ENCODE measurements at places on chromosomes 11 and 22.

- H3K27me3 ChIP-seq: no peaks in the 10 kb centered on the region
- DNase-seq: no peak
- H3K36me3 ChIP-seq: no peaks in the 10 kb centered on the region
- no peak overlapping the region for H3K27ac ChIP-seq
These were observed 88.5 kb downstream of the TRIM44 start for GRCh38 chr11:35750981-35751663.

DNA sequence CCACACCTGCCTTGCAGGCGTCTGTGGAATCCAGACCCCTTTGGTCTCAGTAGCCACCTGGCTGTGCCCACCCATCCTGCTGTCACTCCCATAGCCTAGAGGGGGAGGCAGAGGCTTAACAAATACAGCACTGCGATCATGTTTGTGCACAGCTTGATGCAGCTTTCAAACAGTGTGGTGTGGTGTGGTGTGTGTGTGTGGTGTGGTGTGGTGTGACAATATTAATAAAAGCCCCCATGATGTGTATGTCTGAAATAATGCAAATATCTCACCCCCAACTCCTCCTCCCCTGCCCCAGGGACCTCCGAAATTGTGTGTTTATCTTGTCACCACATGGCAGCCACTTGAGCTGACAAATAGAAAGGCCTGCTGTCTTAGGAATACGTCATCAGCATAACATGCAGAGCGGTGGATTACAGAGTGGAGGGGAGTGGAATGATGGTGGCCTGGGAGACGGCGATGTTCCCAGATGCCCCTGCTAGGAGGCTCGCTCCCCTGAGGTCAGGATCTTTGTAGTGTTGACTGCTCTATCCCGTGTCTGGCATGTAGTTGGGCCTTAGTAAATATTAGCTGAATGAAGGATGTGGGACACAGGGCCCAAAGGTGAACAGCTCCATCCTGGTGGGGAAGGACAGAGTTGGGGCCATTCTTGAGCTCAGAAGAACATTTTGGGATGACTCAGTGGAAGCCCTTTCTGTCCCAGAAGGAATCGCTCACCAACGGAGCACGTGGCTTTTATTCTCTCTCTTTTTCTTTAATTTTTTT lies 2.8 kb downstream of the PDXP start:
- no peak overlapping the region for H3K27ac ChIP-seq
- H3K36me3 ChIP-seq: no peaks in the 10 kb centered on the region
- peaks cover 4% of the 10 kb centered on the region for H3K4me1 ChIP-seq
- H3K4me3 ChIP-seq: no peak overlapping the region
- peak; percentile 72 for DNase-seq

DNA sequence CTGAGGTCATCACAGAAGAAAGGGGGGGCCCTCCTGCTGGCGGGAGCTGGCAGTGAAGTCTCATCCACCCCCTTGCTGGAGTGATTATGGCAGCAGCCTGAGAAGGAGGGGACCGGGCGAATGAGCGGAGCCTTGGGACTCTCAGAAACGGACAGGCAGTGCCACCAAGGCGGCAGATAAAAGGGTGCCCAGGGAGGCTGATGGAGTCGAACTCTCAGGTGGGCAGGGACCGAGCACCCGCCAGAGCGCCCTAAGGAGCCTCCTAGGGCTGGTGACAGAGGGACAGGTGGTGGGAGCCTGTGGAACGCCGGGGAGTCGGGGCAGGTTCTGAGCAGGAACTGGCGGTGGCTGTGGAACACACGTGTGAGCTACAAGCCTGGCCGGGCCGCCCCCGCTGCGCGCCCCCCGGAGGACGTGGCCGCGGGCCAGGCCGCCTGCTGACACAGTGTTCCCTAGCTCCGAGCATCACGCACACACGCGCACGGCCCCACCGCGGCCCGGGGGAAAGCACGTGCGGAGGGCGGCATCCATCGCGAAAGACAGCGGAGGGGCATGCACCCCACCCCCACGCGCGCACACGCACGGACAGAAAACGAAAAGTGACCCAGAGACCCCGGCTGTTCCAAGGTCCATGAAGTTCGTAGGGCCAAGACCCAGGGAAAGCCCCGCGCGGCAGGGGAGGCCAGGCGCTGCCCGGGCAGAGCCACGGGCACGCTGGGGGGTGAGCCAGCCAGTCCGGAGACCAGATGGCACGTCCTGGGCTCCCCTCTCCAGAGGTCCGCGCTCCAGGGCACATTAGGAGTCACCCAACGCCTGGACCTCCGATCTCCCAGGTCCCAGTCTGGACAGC lies 1.0 kb downstream of the VWCE start:
- peak; percentile 62 for DNase-seq
- peaks cover 1% of the 10 kb centered on the region for H3K36me3 ChIP-seq
- no peaks in the 10 kb centered on the region for H3K27me3 ChIP-seq
- no peak overlapping the region for H3K27ac ChIP-seq
- peak overlapping the region; percentile 72 for H3K4me3 ChIP-seq

- H3K4me3 ChIP-seq: no peak overlapping the region
- H3K27ac ChIP-seq: no peak overlapping the region
- H3K27me3 ChIP-seq: no peaks in the 10 kb centered on the region
- H3K4me1 ChIP-seq: no peaks in the 10 kb centered on the region
These were observed 70.6 kb downstream of the DDIAS start for GRCh38 chr11:82972103-82972502.

DNA sequence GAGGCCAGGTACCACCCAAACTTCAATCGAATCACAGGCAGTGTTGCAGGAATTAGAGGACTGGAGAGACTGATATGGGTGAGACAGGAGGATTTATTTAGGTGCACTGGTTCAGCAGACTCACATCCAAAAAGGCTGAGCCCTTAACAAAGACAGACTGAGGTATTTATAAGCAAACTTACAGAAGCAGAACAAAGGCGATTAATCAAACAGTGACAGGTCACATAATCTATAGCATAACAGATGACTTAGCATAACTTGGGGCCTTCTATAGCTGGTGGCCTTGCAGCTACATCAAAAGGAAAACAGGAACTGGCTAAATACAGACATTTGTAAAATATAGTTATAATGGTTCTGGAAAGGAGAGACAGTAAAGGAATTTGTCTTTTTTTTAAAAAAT lies 2.1 kb downstream of the APOBEC3B start:
- no peaks in the 10 kb centered on the region for H3K4me1 ChIP-seq
- H3K27me3 ChIP-seq: no peaks in the 10 kb centered on the region
- DNase-seq: no peak

DNA sequence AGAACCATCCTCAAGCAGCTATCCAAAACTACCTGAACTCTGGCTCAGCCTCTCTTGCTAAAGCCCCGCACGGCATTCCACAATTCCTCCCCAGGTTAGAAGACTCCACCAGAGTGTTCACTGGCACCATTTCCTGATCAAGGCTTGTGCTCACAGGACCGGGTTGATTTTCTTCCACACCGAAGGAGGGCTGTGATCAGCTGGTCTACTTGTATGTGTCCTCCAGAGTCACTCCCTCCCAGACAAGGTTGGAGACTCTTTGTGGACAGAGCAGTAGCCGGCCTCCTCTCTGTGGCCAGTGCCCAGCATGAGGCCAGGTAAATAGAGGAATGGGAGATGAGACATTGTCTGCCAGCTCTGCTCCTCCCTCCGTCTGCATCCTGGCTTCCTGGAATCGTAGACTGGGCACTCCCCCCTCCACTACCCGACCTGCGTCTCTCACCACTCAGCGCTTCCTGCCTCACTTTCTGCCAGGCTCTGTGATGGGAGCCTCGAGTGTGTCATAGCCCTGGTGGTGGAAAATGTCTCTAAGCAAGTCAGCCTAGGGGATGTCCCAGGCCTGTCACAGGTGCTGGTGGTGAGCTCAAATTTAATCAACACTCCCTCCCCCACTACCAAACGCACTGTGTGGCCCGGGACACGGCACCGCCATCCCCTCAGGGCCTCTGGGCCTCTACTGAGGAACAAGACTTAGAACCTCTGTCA lies 12.5 kb upstream of the TMPRSS6 start:
- no peaks in the 10 kb centered on the region for H3K27me3 ChIP-seq
- no peak overlapping the region for H3K27ac ChIP-seq
- H3K4me3 ChIP-seq: no peak overlapping the region
- no peaks in the 10 kb centered on the region for H3K36me3 ChIP-seq

GRCh38 chr22:50581950-50582492 lies 628 bp downstream of the CHKB start:
- peak; percentile 38 for DNase-seq
- peak overlapping the region; percentile 93 for H3K4me3 ChIP-seq
- H3K27me3 ChIP-seq: no peaks in the 10 kb centered on the region
- H3K27ac ChIP-seq: peak overlapping the region; percentile 97
- H3K4me1 ChIP-seq: peaks cover 2% of the 10 kb centered on the region

DNA sequence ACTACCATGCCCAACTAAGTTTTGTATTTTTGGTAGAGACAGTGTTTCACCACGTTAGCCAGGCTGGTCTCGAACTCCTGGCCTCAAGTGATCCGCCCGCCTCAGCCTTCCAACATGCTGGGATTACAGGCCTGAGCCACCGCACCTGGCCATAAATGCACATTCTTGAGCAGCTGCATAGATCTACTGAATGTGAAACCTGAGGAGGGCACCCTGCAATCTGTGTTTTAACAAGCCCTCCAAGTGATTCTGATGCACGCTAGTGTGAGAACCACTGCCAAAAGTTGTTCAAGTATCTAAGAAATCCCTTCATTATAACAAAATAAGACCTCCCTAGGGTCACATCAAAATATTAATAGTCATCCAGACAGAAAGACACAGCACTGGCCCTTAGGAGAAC lies 89.3 kb downstream of the RDX start:
- H3K36me3 ChIP-seq: no peaks in the 10 kb centered on the region
- H3K27ac ChIP-seq: no peak overlapping the region
- no peaks in the 10 kb centered on the region for H3K4me1 ChIP-seq
- no peak for DNase-seq
- H3K27me3 ChIP-seq: no peaks in the 10 kb centered on the region
- H3K4me3 ChIP-seq: no peak overlapping the region

DNA sequence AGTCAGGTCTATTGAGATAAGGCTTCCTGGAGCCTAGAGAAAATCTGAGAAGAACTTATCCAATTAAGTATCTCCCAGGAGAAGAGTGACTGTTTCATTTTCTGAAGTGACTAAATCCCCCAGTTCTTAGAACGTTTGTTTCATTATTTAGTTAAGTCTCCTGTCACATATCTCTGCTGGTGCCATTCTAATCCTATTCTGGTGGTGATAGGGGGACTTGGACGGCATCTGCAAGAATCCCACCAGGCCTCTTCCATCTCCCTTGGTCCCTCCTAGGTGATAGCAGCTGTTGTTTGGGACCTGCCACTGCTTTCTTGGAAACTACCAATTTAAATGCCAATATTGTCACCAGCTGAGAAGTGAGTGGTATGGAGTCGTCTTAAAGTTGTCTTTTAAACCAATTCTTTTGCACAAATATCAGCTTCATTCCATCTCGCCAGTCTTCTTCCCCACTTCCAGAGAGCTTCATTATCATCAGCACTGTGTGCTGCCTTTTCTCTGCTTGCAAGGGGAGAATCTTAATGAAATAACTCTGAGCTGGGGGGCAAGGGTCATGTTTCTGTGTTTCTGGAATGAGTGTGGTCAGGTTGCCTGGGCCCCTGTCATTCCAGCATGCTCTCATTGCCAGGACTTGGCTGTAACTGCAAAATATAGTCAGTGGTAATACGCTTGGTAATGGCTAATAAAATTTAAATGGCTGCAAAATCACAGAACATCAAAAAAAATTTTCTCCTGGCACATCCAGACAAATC lies 104.8 kb downstream of the LDLRAD3 start:
- no peaks in the 10 kb centered on the region for H3K36me3 ChIP-seq
- no peak overlapping the region for H3K27ac ChIP-seq
- H3K4me1 ChIP-seq: peaks cover 11% of the 10 kb centered on the region
- H3K27me3 ChIP-seq: no peaks in the 10 kb centered on the region
- no peak overlapping the region for H3K4me3 ChIP-seq

DNA sequence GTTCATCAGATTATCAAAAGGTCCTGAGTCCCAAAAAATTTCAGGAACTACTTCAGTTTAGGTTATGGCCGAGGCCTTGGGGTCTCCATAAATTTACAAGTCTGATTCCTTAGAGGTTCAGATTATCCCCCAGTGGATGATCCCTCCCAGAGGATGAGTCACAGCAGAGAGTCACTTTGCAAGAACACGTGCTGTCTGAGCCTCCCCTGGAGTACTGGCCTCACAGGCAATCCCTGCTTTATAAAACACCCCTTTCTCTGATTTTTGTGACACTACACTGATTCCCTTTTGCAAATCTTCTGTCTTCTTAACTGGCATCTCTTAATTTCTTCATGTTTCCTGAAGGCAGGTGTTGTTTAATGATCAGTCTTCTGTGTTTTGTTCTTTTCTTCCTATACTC lies 45.3 kb downstream of the CCDC34 start:
- DNase-seq: peak; percentile 60
- H3K4me1 ChIP-seq: no peaks in the 10 kb centered on the region
- no peak overlapping the region for H3K4me3 ChIP-seq
- no peaks in the 10 kb centered on the region for H3K27me3 ChIP-seq

- H3K4me3 ChIP-seq: no peak overlapping the region
- no peaks in the 10 kb centered on the region for H3K36me3 ChIP-seq
- no peak overlapping the region for H3K27ac ChIP-seq
- H3K27me3 ChIP-seq: no peaks in the 10 kb centered on the region
- no peak for DNase-seq
These were observed 31.3 kb downstream of the GNB1L start for GRCh38 chr22:19823191-19823901.

DNA sequence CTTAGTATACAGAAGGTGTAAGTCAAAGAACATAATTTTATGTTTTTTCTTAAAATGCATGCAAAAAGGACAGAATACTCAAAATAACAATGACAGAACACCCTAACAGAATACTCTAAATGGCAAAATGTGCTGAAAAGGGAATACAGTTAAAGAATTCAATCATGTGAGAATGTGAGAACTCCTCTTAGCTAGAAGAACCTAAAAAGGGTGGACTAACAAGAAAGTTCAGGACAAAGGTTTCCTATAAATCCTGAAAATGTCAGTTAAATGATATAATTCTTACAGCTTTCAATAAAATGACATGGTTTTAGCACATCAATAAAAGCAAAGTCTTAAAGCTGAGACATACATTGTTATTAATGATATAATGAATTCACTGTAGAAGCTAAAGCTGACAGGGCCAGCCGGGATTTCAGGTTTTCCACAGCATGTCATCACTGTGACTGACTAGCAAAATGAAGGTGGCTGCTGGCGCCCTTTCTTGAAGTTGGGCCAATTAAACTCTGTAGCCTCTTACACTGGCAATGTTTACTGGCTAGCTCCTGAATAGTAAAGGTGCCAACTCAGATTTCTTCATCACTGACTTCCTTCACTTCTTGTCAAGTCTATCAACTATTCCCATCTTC lies 244.4 kb downstream of the TTC28 start:
- no peak overlapping the region for H3K4me3 ChIP-seq
- DNase-seq: no peak
- H3K4me1 ChIP-seq: no peaks in the 10 kb centered on the region
- H3K27me3 ChIP-seq: no peaks in the 10 kb centered on the region
- no peaks in the 10 kb centered on the region for H3K36me3 ChIP-seq

Measured in mesendoderm (in vitro differentiated cells).